ENCODE measurements at places on chromosomes 5 and 9. TPM values are rescaled to one million over a fixed set of nuclear protein-coding genes. Genes with fewer than 3 reads are reported as not detected.

TCF7 gene
- total RNA-seq: 480 TPM

SLC31A2 gene
- total RNA-seq: 4.8 TPM

NOP16 gene
- total RNA-seq: 12.0 TPM

SLC24A2 gene
- not detected for total RNA-seq

DNA sequence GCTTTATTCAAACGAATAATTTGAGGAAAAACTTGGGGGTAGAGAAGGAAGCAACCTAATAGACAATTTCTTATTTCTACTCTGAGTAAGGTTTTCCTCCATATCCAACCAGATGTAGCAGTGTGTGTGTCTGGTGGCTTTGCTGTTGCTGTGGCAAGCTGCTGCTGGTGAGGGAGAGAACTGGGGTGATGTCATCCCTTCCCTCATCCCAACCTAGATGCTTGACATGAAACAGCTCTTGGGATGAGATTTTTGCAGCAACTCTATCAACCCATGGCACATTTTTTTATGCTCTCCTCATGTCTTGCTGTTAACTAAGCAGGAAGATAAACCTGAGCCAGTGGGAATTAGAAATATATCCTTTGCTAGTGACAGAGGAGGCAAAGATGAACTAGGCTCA lies 135.8 kb downstream of the PCSK1 start:
- no peaks in the 10 kb centered on the region for H3K36me3 ChIP-seq
- H3K27ac ChIP-seq: no peak overlapping the region
- H3K27me3 ChIP-seq: no peaks in the 10 kb centered on the region

- H3K27me3 ChIP-seq: peaks cover 10% of the 10 kb centered on the region
- H3K4me1 ChIP-seq: no peaks in the 10 kb centered on the region
- H3K36me3 ChIP-seq: no peaks in the 10 kb centered on the region
- H3K4me3 ChIP-seq: no peak overlapping the region
- no peak for DNase-seq
Observed at GRCh38 chr9:101510459-101510858, 23.2 kb upstream of the RNF20 start.

- no peaks in the 10 kb centered on the region for H3K27me3 ChIP-seq
- H3K36me3 ChIP-seq: no peaks in the 10 kb centered on the region
- no peaks in the 10 kb centered on the region for H3K4me1 ChIP-seq
- H3K27ac ChIP-seq: no peak overlapping the region
- DNase-seq: no peak
Observed at GRCh38 chr9:37215830-37216229, 95.5 kb downstream of the ZCCHC7 start.

DNA sequence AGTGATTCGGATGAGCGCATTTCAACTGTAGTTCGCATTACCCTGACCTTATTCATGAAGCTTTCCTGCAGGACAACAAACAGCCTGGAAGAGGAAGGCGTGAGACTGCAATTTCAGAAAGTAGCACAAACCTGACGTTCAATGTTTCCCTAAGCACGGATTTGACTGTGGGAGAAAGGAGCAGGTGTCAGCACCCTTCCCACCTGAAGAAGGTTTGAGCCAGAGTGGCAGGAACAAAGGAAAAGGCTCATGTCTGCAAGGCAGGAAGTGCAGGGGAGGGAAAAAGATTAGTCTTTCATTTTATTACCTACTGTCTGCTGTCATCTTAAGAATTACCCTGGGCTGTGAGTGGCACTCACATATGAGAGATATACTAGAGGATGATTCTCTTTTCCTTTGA lies 114.0 kb downstream of the MED10 start:
- no peak for DNase-seq
- no peaks in the 10 kb centered on the region for H3K4me1 ChIP-seq
- H3K4me3 ChIP-seq: no peak overlapping the region
- no peaks in the 10 kb centered on the region for H3K36me3 ChIP-seq
- H3K27me3 ChIP-seq: no peaks in the 10 kb centered on the region

DNA sequence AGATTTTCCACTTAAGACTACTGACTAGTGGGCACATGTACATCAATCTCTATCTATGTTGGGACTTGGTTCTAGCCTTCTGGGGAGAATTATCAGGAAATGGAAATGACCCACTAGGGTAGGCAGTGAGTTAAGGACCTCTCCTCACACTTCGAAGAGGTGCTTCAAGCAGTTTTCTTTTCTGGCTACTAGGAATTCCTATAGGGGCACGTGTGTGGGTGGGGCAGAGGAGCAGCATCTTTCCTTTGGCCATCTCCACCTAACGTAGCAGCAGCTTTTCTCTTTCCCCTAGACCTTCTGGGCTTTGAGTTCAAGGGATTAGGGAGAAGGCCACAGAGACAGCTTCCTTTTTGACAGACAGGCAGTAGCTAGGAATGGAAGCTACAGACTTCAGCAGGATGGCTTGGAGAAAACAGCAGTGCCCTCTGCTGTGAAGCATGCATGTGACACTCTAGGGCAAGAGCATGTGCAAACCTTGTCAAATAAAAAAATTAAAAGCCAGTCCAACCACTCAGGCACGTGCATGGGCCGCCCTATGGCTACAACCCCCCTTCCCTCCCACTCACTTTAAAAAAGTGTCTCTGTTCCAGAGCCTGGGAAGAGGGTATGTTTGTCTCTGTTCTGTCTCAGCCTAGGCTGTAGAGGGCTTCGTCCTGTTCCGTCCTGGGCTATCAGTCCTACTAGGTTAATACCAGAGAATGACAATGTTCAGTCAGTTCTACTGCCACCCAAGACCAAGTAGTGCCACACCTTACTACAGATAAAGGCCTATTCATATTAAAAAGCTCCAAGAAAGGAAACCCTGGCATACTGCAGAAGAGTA lies 8.7 kb upstream of the GFRA3 start:
- no peak overlapping the region for H3K4me3 ChIP-seq
- no peaks in the 10 kb centered on the region for H3K36me3 ChIP-seq
- no peak for DNase-seq
- H3K27me3 ChIP-seq: no peaks in the 10 kb centered on the region
- H3K4me1 ChIP-seq: no peaks in the 10 kb centered on the region

- H3K4me1 ChIP-seq: peaks cover 36% of the 10 kb centered on the region
- DNase-seq: no peak
- peaks cover 69% of the 10 kb centered on the region for H3K36me3 ChIP-seq
- no peak overlapping the region for H3K4me3 ChIP-seq
- no peaks in the 10 kb centered on the region for H3K27me3 ChIP-seq
Observed at GRCh38 chr9:121350993-121351561, 19.0 kb downstream of the STOM start.

GRCh38 chr5:59152701-59153245 lies 569.9 kb downstream of the RAB3C start:
- no peak overlapping the region for H3K27ac ChIP-seq
- no peaks in the 10 kb centered on the region for H3K27me3 ChIP-seq
- no peak overlapping the region for H3K4me3 ChIP-seq
- no peaks in the 10 kb centered on the region for H3K36me3 ChIP-seq
- H3K4me1 ChIP-seq: peaks cover 8% of the 10 kb centered on the region

DNA sequence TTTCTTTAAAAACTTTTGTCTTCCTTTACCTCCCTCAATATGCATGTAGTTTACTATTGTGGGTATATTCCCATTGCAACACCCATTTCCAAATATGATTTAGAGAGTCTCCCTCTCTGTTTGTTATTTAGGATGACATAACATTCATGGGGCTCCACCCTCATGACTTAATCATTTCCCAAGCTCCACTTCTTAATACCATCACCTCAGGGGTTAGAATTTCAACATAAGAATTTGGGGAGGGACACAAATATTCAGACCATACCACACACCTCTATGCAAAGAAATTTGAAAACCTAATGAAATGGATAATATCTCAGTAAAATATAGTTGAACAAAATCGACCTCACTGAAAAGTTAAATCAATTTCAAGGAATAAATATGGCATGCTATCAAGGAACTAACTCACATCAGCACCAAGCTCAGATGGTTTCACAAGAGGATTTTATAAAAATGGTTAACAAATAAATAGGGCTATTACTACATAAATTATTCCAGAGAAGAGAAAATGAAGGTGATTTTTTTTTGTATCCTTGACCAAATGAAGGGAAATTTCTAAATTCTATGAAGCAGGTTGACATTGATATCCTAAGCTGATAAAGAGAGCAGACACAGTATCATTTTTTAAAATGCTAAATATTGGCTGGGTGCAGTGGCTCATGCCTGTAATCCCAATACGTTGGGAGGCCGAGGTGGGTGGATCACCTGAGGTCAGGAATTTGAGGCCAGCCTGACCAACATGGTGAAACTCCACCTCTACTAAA lies 20.2 kb upstream of the UBTD2 start:
- H3K27me3 ChIP-seq: peaks cover 3% of the 10 kb centered on the region
- H3K4me1 ChIP-seq: no peaks in the 10 kb centered on the region
- no peak for DNase-seq
- no peak overlapping the region for H3K4me3 ChIP-seq
- no peaks in the 10 kb centered on the region for H3K36me3 ChIP-seq

GRCh38 chr9:4886698-4887097 lies 94.0 kb downstream of the RCL1 start:
- no peaks in the 10 kb centered on the region for H3K4me1 ChIP-seq
- H3K27me3 ChIP-seq: no peaks in the 10 kb centered on the region
- no peaks in the 10 kb centered on the region for H3K36me3 ChIP-seq
- H3K27ac ChIP-seq: no peak overlapping the region

GRCh38 chr5:68066277-68066955 lies 149.1 kb upstream of the PIK3R1 start:
- no peak for DNase-seq
- no peak overlapping the region for H3K4me3 ChIP-seq
- no peaks in the 10 kb centered on the region for H3K27me3 ChIP-seq
- no peaks in the 10 kb centered on the region for H3K36me3 ChIP-seq
- H3K4me1 ChIP-seq: no peaks in the 10 kb centered on the region
- no peak overlapping the region for H3K27ac ChIP-seq

- no peak overlapping the region for H3K4me3 ChIP-seq
- peaks cover 3% of the 10 kb centered on the region for H3K36me3 ChIP-seq
- no peak for DNase-seq
Observed at GRCh38 chr9:136947955-136948510, 3.0 kb downstream of the C8G start.

- no peaks in the 10 kb centered on the region for H3K27me3 ChIP-seq
- peak overlapping the region; percentile 92 for H3K27ac ChIP-seq
- peak overlapping the region; percentile 90 for H3K4me3 ChIP-seq
- peak; percentile 85 for DNase-seq
- H3K4me1 ChIP-seq: peaks cover 66% of the 10 kb centered on the region
Observed at GRCh38 chr9:34664281-34665066, 2.0 kb upstream of the CCL27 start.

- no peaks in the 10 kb centered on the region for H3K4me1 ChIP-seq
- no peak overlapping the region for H3K27ac ChIP-seq
- H3K4me3 ChIP-seq: no peak overlapping the region
- H3K27me3 ChIP-seq: no peaks in the 10 kb centered on the region
Observed at GRCh38 chr5:95441636-95442035, 50.5 kb downstream of the FAM81B start.

GRCh38 chr9:113360242-113360842 lies 11.0 kb downstream of the BSPRY start:
- no peak overlapping the region for H3K4me3 ChIP-seq
- DNase-seq: no peak
- H3K27ac ChIP-seq: no peak overlapping the region
- no peaks in the 10 kb centered on the region for H3K27me3 ChIP-seq
- no peaks in the 10 kb centered on the region for H3K4me1 ChIP-seq

GRCh38 chr9:108316630-108317029 lies 539.2 kb downstream of the ACTL7B start:
- no peaks in the 10 kb centered on the region for H3K36me3 ChIP-seq
- H3K27ac ChIP-seq: no peak overlapping the region
- H3K27me3 ChIP-seq: no peaks in the 10 kb centered on the region

- no peak for DNase-seq
- no peaks in the 10 kb centered on the region for H3K4me1 ChIP-seq
- H3K36me3 ChIP-seq: no peaks in the 10 kb centered on the region
- H3K27me3 ChIP-seq: no peaks in the 10 kb centered on the region
- no peak overlapping the region for H3K4me3 ChIP-seq
Observed at GRCh38 chr5:156339139-156339841, 12.3 kb downstream of the SGCD start.

DNA sequence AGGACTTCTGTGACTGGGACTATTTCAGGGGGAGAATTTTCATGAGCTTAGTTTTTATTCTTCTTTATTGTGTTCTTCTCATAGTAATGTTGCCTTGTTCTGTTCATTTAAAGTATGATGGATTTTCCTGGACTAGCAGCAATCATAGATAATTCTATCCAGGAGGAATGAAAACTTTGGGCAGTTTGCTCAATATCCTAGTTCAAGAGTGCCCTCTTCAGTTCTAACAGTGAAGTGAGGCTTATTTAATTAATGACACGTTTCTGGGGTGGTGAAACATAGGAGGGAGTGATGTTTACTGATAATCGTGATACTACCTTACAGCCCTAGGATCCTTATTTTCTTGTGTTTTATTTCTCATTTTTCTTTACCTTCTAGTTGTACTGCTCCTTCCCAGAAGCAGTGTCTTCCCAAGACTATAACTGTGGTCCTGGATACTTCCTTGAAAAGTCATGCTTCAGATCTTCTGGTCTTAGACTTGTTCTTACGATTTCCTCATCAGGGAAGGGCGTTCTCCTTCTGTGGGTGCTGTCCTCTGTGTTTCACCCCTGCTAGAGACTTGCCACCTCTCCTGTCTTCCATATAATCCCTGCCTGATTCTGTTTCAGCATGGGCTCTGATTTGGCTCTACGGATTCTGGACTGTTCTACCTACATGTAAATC lies 57.4 kb downstream of the CFAP95 start:
- no peak overlapping the region for H3K27ac ChIP-seq
- DNase-seq: peak; percentile 39
- no peak overlapping the region for H3K4me3 ChIP-seq
- H3K36me3 ChIP-seq: no peaks in the 10 kb centered on the region
- no peaks in the 10 kb centered on the region for H3K27me3 ChIP-seq

DNA sequence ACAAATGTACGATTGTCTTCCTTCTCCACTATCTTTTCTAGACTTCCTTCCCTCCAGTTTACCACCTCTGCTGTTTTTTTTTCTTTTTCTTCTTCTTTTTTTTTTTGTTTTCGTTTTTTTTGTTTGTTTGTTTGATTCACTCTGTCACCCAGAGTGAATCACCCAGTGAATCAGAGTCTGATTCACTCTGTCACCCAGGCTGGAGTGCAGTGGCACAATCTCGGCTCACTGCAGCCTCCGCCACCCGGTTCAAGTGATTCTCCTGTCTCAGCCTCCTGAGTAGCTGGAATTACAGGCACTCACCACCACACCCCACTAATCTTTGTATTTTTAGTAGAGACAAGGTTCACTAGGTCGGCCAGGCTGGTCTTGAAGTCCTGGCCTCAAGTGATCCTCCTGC lies 375.7 kb downstream of the NTRK2 start:
- H3K4me3 ChIP-seq: no peak overlapping the region
- H3K36me3 ChIP-seq: no peaks in the 10 kb centered on the region
- DNase-seq: no peak
- H3K27ac ChIP-seq: no peak overlapping the region
- H3K4me1 ChIP-seq: no peaks in the 10 kb centered on the region

Measured in CD4-positive, alpha-beta T cell (primary cell).